ENCODE measurements at places on chromosomes 6 and 20.

DNA sequence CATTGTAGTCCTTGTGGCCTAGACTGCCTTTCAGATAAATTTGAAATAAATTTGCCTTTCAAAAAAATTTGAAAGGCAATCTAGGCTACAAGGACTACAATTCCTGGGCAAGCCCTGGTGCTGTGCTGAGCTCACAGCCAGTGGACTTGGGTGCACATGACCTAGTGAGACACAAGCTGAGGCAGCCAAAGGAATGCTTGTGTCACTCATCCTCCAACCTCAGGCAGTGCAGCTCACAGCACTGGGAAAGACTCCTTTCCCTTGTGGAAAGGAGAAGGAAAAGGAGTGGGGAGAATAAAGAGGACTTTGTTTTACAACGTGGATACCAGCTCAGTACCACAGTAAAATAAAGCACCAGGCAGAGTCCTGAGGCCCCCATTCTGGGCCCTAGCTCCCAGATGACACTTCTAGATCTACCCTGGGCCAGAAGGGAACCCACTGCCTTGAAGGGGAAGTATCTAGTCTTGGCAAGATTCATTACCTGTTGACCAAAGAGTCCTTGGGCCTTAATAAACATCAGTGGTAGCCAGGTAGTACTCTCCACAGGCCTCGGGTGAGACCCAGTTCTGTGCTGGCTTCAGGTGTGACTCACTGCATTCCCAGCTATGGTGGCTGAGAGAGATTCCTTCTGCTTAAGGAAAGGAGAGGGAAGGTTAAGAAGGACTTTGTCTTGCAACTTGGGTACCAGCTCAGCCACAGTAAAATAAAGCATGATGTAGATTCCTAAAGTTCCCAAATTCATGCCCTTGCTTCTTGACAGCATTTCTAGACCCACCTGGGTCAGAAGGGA, 659.7 kb upstream of the FLRT3 start:
- DNase-seq, result no peak

GRCh38 chr6:130560231-130560630, 194.4 kb downstream of the TMEM200A start:
- no peak for DNase-seq

GRCh38 chr6:34697904-34698559, 1.5 kb upstream of the ILRUN start:
- no peak for DNase-seq

GRCh38 chr6:105994591-105995390, 91.3 kb upstream of the PRDM1 start:
- DNase-seq, result no peak

DNA sequence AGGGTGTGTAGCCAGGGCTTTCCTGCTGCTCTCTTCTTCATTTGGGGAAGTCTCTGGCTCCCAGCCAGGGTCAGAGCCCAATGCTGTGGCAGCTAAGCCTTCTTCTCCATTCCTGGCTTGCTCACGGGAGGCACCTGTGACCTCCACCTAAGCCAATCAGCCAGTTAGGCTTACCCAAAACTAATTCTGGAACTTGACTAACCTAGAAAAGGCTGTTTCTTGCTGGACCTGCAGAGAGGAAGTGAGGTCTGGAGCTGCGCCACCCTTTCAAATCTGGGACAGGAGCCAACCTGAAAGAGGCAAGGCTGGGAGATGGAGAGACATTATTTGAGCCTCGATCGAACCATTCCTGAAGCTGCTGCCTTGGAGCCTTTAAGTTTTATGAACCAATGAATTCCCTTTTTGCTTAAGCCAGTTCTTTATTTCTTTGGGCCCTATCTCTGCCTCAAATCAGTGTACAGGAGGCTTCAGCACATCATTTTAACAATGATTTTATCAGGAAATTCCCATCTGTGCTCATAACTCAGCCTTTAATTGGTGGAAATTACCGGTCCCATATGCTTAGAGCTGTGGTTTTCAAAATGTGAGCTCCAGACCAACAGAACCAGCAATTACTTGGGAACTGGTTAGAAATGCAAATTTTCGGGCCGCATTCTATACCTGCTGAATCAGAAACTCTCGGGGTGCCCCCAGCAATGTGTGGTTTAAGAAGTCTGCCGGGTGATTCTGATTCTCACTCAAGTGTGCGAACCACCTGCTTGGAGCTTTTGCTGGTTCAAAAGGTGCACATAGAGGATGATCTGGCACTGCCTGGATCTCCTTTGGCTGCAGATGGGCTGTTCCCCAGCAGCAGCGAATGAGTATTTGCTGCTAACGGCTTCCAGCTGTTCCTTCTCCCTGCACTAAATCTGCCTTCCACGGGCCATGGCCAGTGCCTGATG, 97.4 kb upstream of the RNF24 start:
- no peak for DNase-seq

- no peak for DNase-seq
Observed at GRCh38 chr20:15986690-15987089, 586.6 kb downstream of the KIF16B start.

DNA sequence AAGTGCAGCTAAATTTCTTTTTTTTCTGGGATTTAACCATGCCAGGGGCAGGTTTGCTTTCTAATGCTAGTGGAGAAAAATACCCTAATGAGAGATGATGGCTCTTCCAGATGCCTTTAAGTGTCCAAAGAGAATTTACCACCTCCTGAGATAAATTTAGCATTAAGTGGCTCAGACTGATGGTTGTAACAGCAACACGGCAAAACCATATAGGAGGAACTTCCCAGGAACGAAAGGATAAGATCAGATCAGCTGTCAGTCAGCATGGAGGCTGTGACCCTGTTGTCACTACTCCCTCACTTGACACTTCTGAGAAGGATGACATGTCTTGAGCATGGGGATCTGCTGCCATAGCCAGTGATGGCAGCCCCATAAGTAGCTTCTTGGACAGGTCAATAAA, 860.0 kb downstream of the QKI start:
- DNase-seq, result no peak

GRCh38 chr6:170439366-170440361, 113.4 kb downstream of the PSMB1 start:
- no peak for DNase-seq

DNA sequence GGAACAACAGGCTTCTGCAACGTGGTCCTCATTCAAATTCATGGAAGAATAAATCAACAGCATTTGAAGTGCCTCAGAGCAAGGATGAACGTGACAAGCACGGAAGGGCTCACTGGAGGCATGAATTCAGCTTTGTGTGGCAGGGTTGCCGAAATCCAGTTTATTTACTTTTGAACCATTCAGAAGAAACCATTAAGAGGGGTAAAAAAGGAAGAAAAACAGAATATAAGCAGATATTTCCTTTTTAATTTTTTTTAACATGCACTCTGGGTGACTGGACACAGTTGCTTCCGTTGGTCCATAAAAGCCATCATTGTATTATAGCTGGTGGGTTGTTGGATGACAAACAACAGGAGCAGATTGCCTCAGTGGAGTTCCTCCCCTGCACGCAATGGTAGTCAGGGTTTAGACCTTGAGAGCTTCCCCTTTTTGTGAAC, 17.3 kb upstream of the SNRPB2 start:
- DNase-seq, result no peak

- no peak for DNase-seq
Observed at GRCh38 chr6:16635810-16636602, 125.3 kb downstream of the ATXN1 start.

- no peak for DNase-seq
Observed at GRCh38 chr20:38764567-38765318, 16.5 kb downstream of the ACTR5 start.

DNA sequence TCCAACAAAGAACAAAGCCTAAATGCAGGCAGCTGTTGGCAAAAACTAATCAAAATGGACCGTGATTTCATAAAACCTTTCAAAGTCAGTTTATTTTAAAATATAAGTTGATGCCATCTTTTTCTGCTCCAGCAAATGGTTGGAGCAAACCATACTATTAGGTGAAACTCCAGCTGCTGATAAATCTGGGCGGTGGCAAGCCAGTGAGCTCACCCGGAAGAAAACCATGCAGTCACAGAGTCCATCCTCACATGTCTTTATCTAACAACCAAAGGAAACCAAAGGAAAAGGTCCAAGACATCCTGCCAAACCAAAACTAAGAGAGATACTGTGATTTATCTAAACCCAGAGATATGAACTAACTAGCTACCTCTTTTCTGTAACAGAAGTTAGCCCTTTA, 72.6 kb downstream of the HIVEP2 start:
- DNase-seq, result no peak

GRCh38 chr6:97186416-97186999, 96.5 kb downstream of the MMS22L start:
- peak; percentile 68 for DNase-seq

DNA sequence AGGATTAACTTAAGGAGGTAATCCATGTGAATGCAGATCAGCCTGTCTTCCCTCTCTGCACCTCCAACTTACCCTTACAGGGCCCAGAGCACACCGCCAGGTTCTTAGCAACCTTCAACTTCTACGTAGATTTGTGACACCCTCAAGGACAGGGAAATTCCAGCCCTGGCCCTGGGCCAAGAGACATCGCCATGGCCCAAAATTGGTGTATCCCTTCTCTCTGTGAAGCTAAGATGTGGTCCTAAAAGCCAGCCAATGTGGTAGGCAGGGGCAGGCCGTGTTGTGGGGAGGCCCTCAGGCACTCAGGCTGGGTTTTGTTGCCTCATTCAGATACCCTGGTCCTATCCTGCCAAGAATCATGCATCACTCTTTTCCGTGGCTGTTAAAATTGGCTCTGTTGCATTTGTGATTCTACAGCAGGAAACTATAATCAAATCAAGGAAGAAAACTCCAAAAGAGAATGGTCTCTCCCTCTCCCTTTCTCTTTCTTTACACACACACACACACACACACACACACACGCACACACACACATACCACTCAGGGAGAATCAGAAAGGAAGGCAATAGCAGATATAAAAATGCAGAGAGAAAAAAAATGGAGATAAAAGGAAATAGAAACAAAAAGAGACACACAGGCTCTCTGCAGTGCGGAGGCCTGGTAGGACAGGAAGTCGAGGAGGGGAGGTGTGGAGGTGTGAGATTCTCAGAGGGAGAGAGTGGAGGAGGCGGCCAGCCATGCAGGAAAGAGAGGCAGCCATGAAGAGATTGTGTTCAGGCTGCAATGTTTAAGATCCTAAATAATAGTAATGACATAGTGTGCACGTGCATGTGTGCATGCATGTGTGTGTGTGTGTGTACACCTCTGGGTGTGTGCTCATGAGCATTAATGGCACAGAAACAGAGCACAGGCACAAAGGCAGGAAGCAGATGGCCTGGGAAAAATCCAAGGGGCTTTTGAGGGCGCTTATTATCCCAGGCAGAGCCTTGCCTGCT, 201.8 kb upstream of the LRFN2 start:
- no peak for DNase-seq

DNA sequence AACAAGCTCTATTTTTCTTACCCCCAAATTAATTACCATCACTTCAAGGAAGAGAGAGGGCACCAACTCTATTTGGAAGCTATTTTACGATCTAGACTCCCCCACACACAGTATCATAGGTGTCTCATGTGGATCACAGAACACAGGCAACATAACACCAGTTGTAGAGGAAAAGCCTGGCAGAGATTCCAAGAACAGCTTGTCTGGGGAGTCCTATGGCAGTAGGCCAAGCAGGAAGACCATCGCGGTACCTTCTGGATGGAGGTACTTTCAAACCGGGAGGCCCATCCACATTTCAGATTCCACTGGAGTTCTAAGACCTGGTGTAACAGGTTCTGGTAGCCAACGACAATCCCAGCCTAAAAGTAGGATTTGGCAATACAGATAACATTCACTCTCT, 37.6 kb upstream of the SPDEF start:
- DNase-seq, result no peak

- no peak for DNase-seq
Observed at GRCh38 chr20:11035211-11035610, 361.4 kb upstream of the JAG1 start.
